ENCODE measurements at places on chromosomes 1 and 21. TPM values are rescaled to one million over a fixed set of nuclear protein-coding genes. Genes with fewer than 3 reads are reported as not detected.

Gene CDCA8
- 2.1 TPM for total RNA-seq

Gene USP16
- total RNA-seq, result 16.0 TPM

Gene TTC39A
- total RNA-seq, result 0.34 TPM

Gene SH2D5
- not detected for total RNA-seq

- DNase-seq, result no peak
Measured at GRCh38 chr1:217106231-217106901, 383.1 kb upstream of the ESRRG start.

DNA sequence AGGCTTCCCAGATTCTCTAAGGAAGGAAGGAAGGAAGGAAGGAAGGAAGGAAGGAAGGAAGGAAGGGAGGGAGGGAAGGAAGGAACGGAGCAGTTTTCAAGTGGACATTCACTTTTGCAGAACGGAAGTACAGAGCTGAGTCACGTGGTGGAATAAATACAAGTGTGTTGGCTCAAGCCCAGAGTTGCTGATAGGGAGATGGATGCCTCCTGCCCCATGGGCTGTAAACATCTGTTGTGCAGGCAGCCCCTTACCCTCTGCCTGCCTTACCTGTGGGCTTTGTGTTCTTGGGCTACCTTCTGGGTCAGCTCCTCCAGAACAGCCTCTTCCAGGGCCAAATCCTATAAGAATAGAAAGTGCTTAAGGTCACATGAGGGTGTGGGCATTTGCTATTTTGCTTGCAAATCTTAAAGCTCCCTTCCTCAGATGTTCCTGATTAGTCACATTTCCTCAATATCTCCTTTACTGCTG, 121.7 kb downstream of the SMYD2 start:
- no peak for DNase-seq

DNA sequence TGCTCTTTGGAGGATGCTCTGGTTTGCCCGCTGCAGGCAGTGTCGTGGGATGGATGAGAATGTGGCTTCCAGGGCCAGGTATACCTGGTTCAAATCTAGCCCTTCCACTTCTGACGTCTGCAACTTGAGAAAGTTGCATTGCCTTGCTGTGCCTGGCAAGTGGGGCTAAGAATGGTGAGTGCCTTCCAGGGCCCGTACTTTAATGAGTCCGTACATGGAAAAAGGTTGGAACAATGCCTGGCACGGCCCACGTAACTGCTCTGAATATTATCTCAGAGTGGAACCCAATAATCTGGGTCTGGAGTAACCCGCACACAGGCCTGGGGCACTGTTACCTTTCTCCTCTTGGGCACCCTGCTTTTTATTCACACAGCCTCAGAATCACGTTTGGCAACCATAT, 146.7 kb upstream of the EDN2 start:
- no peak for DNase-seq

- no peak for DNase-seq
Measured at GRCh38 chr21:15355066-15355465, 290.3 kb upstream of the NRIP1 start.

DNA sequence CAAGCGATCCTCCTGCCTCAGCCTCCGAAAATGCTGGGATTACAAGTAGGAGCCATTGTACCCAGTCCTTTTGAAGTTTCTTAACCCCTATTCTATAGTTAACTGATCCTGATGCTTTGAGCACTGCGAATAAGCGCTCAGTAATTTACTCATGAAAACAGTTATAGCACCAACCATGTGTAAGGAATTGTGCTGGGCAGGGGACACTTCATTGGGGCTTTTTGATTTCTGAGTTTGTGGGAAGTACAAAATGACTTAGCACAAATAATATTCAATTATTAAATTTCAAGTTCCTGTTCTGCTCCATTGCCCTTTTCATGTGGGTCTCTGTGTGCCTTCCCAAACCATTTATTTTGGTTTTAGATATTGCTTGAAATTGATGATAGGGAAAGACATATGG, 6.2 kb upstream of the HIPK1 start:
- no peak for DNase-seq

GRCh38 chr1:228698017-228698329, 37.3 kb upstream of the RHOU start:
- no peak for DNase-seq

DNA sequence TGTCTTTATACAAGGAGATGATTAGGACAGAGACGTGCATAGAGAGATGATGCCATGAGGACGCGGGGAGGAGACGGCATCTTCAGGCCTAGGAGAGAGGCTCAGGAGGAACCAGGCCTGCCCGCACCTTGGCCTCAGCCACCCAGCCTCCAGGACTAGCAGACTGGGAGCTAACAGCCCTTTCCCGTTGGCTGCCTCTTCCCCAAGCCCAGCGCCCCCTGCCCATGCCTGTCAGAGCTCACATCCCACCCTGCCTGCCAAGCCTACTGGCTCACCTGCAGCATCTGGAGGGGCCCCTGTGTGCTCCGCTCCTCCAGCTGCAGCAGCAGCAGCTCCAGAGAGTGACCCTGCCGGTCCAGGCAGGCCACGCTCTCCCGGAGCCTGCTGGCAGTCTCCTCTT, 4.0 kb upstream of the TRIM11 start:
- no peak for DNase-seq

- no peak for DNase-seq
Measured at GRCh38 chr1:180253585-180254495, 23.8 kb downstream of the LHX4 start.

DNA sequence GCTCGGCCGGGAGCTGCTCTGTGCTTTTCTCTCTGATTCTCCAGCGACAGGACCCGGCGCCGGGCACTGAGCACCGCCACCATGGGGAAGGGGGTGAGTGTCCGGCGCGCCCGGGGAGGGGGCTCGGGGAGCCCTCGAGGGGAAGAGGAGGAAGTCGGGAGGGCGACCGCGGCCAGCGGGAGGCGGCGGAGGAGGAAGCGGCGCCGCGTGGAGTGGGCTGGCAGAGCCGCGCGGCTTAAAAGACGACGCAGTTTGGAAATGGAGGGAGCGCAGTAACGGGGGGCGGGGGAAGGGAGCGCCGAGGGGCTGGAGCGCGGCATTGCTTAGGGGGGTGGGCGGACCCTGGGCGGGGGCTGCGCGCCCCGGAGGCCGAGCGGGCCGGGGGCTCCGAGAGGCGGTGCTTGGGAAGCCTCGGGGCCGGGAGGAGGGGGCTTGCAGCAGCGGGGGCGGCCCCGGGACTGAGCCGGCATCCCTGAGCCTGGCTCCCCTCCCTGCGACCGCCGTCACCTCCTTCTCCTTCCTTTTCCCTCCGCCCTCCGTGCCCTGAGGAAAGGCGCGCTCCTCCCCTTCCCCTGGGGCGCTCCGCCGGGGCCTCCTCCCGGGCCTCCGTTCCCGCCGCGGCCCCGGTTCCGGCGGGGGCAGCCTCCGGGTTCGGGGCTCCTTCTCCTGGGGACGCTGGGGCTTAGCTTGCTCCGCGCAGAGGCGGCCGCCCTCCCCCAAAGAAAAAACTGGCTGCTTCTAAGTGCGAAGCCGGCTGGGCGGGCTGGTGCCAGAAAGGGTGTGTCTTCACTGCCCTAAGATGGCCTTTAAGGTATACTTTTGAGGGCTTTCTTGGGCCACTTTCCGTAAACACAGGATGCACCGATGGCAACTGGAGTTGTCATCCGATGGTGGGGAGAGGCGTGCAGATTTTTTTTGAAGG, 648 bp downstream of the ATP1A1 start:
- DNase-seq, result peak; percentile 71

- no peak for DNase-seq
Measured at GRCh38 chr1:45669379-45669778, 17.0 kb downstream of the GPBP1L1 start.

GRCh38 chr21:25964015-25964414, 206.6 kb downstream of the APP start:
- DNase-seq, result no peak

DNA sequence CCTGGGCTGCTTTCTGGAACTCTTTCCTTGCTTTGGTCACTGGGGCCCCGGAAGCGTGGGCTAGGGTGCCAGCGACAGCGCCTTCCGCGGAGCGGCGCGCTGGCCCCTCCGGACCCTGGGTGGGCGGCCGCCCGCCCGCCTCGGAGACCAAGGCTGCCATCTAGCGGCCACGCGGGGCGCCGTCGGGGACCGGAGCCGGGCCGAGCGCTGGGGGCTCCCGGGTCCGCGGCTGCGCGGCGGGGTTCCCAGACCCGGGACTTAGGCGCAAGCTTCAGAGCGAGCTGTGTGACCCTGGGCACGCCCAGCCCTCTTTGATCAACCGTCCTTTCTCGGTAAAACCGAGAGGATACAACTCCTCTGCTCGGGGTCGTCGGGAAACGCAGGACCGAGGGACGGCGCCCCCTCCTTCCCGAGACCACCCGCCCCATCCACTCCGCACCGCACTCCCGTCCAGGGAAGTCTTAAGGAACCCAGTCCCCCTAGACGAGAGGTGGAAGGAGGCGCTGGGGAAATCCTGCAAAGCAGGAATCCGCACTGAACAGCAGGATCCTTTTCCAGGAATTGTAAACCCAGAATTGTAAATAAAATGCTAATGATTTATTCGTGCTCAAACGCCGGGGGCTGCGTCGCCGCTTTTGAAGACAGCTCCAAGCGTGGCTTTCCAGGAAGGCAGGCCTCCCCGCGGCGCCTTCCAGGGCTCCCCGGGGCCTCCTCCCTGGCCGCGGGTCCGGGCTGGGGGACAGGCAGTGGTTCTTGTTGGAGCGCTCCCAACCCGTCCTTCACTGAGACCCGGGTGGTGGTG, 41.2 kb downstream of the RRAGC start:
- no peak for DNase-seq

All from right lobe of liver (tissue), 6 donors.